ENCODE measurements at places on chromosomes 1 and 21. TPM values are rescaled to one million over a fixed set of nuclear protein-coding genes. Genes with fewer than 3 reads are reported as not detected.
A peak's percentile ranks its signal among the peaks of the same experiment; 100 is the strongest.

GRCh38 chr21:41926117-41926806 is 27.6 kb downstream of the C2CD2 start:
- H3K36me3 ChIP-seq: no peaks in the 10 kb centered on the region
- DNase-seq: peak; percentile 39
- H3K4me1 ChIP-seq: peaks cover 52% of the 10 kb centered on the region
- no peaks in the 10 kb centered on the region for H3K27me3 ChIP-seq
- peak overlapping the region; percentile 86 for H3K27ac ChIP-seq
- peak overlapping the region; percentile 87 for H3K4me3 ChIP-seq

GRCh38 chr1:87702455-87702854 is 373.8 kb downstream of the LMO4 start:
- no peak for DNase-seq
- H3K27me3 ChIP-seq: no peaks in the 10 kb centered on the region
- no peak overlapping the region for H3K27ac ChIP-seq
- no peaks in the 10 kb centered on the region for H3K4me1 ChIP-seq

GRCh38 chr1:28235755-28236655 is at the start of gene ATP5IF1:
Gene ATP5IF1 (plus strand): TSS chr1:28236124. CDS start chr1:28236184, 60 bp downstream.
- H3K27me3 ChIP-seq: no peaks in the 10 kb centered on the region
- peak; percentile 96 for DNase-seq
- H3K4me1 ChIP-seq: peaks cover 25% of the 10 kb centered on the region
- peaks cover 10% of the 10 kb centered on the region for H3K36me3 ChIP-seq
- H3K4me3 ChIP-seq: no peak within 1 kb of the TSS

DNA sequence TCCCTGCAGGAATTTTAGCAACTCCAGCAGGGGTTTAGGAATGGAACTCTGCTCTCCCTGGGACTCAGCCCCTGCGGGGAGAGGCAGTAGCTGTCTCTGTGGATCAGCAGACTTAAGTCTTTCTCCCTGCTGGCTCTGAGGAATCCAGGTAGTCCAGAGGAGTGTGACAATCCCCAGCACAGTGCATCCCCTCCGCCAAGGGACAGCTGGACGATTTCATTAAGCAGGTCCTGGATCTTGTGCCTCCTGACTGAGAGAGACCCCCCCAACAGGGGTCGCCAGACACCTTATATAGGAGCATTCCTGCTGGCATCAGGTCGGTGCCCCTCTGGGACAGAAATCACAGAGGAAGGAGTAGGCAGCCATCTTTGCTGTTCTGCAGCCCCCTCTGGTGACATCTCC is 30.6 kb downstream of the AKT3 start:
- no peak for DNase-seq
- H3K36me3 ChIP-seq: peaks cover 62% of the 10 kb centered on the region
- H3K27ac ChIP-seq: no peak overlapping the region
- no peaks in the 10 kb centered on the region for H3K4me1 ChIP-seq
- H3K27me3 ChIP-seq: no peaks in the 10 kb centered on the region
- no peak overlapping the region for H3K4me3 ChIP-seq

DNA sequence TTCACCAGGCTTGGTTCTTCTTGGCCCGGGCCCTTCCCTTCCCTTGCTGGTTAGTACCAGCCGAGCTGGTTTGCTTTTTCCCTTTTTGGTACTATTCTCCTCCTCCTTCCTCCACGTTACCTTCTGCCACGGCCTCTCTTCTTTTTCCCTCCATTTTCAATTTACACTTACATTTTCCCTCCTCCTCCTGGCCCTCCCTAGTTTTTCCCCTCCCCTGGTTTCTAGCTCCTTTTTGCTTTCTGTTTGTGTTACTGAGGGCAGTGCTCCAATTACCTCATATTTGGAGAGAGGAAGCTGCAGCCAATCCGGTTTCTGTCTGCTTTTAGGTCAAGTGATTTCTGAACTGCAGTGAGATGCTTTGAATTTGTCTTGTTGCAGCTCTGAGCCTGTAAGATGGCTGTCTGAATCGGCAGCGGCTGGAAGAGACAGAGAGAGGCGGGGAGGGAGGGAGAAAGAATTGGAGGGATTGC is 63.7 kb downstream of the MACF1 start:
- peak; percentile 32 for DNase-seq
- H3K4me3 ChIP-seq: peak overlapping the region; percentile 55
- peaks cover 34% of the 10 kb centered on the region for H3K36me3 ChIP-seq
- no peaks in the 10 kb centered on the region for H3K27me3 ChIP-seq

- no peaks in the 10 kb centered on the region for H3K4me1 ChIP-seq
- H3K27me3 ChIP-seq: no peaks in the 10 kb centered on the region
- H3K36me3 ChIP-seq: no peaks in the 10 kb centered on the region
- no peak overlapping the region for H3K4me3 ChIP-seq
- H3K27ac ChIP-seq: no peak overlapping the region
Measured at GRCh38 chr21:30306884-30307283, 13.2 kb downstream of the KRTAP26-1 start.

GRCh38 chr1:116346943-116347673 is 25.9 kb upstream of the ATP1A1 start:
- no peaks in the 10 kb centered on the region for H3K36me3 ChIP-seq
- DNase-seq: no peak
- H3K4me3 ChIP-seq: no peak overlapping the region
- H3K27ac ChIP-seq: no peak overlapping the region
- peaks cover 14% of the 10 kb centered on the region for H3K4me1 ChIP-seq
- H3K27me3 ChIP-seq: no peaks in the 10 kb centered on the region

DNA sequence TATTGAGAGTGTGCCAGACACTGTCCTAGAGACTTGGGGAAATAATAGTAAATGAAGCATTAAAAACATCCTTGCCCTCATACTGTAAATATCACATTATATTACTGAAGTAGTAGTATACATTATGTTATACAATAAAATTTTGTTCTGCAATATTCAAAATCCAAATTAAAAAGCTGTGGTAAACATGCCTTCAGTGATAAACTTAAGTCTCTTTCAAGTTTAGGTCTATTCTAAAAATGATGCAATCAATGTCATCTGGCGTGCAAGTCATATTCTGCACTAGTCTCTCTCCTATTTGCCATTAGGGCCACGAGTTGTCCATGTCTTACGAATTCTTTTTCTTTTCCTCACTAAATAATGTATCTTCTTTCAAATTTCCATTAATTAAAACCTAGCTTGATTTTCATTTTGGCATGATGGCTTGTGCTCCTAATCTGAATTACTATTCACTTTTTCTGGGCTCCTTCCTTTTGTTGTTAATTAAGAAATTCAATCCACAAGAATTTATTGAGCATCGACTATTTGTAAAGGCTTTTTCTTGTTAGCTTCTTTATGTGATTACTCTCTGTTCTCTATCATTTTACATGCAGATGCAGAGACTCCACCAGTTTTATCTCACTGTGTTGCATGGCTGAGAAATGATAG is 130.7 kb downstream of the COQ8A start:
- H3K4me1 ChIP-seq: peaks cover 5% of the 10 kb centered on the region
- no peak overlapping the region for H3K27ac ChIP-seq
- H3K4me3 ChIP-seq: no peak overlapping the region
- H3K27me3 ChIP-seq: peaks cover 6% of the 10 kb centered on the region

- peaks cover 2% of the 10 kb centered on the region for H3K4me1 ChIP-seq
- no peak for DNase-seq
- H3K27ac ChIP-seq: no peak overlapping the region
- H3K4me3 ChIP-seq: no peak overlapping the region
- H3K27me3 ChIP-seq: no peaks in the 10 kb centered on the region
Measured at GRCh38 chr1:39759436-39759726, 11.8 kb downstream of the OXCT2 start.

GRCh38 chr1:107135463-107135862 is 5.4 kb upstream of the NTNG1 start:
- H3K27me3 ChIP-seq: peaks cover 27% of the 10 kb centered on the region
- H3K4me3 ChIP-seq: no peak overlapping the region
- peaks cover 10% of the 10 kb centered on the region for H3K4me1 ChIP-seq
- H3K27ac ChIP-seq: no peak overlapping the region
- H3K36me3 ChIP-seq: no peaks in the 10 kb centered on the region

DNA sequence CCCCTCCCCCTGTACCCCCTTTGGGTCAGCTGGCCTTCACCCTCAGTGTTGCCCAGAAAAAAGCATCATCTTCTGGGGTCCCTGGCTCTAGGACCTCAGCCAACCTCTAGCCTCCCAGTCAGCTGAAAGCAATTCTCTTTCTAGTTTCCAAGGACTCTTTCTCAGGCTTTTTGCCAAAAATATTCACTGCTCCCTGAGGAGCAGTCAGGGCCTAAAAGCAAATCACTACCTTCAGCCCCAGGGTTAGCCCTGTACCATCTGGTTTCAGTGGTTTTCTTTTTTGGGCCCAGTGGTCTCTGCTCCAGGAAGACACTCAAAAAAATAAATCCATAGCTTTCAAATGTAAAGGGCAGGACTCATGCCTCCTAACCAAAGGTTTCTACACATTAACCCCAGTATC is 3.1 kb upstream of the LMOD1 start:
- H3K36me3 ChIP-seq: no peaks in the 10 kb centered on the region
- DNase-seq: no peak
- no peak overlapping the region for H3K27ac ChIP-seq
- peaks cover 41% of the 10 kb centered on the region for H3K27me3 ChIP-seq
- H3K4me1 ChIP-seq: peaks cover 11% of the 10 kb centered on the region
- H3K4me3 ChIP-seq: no peak overlapping the region

- H3K36me3 ChIP-seq: no peaks in the 10 kb centered on the region
- no peak overlapping the region for H3K4me3 ChIP-seq
- DNase-seq: peak; percentile 25
- no peaks in the 10 kb centered on the region for H3K27me3 ChIP-seq
- no peak overlapping the region for H3K27ac ChIP-seq
- H3K4me1 ChIP-seq: peaks cover 3% of the 10 kb centered on the region
Measured at GRCh38 chr1:44237721-44238457, 24.6 kb downstream of the DMAP1 start.

GRCh38 chr1:151774256-151774922 is 11.1 kb upstream of the MRPL9 start:
- H3K27ac ChIP-seq: no peak overlapping the region
- no peaks in the 10 kb centered on the region for H3K4me1 ChIP-seq
- no peak for DNase-seq

GRCh38 chr1:52436817-52437216 is 32.4 kb downstream of the PRPF38A start:
- no peak overlapping the region for H3K27ac ChIP-seq
- no peak overlapping the region for H3K4me3 ChIP-seq
- H3K27me3 ChIP-seq: no peaks in the 10 kb centered on the region
- DNase-seq: no peak
- peaks cover 40% of the 10 kb centered on the region for H3K36me3 ChIP-seq
- H3K4me1 ChIP-seq: peaks cover 1% of the 10 kb centered on the region

DNA sequence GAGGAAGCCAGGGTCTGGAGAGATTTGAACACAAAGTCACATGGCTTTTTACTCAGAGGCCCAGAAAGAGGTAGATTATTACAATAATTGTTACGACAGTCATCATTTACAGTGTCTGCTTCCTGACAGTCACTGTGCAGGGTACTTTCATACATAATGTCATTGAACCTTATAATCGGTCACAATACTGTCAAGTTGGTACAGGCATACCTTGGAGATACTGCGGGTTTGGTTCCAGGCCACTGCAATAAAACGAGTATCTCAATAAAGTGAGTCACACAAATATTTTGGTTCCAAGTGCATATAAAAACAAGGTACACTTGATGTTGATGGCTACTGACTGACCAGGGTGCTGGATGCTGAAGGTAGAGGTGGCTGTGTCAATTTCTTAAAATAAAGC is 112.6 kb downstream of the NOS1AP start:
- no peaks in the 10 kb centered on the region for H3K4me1 ChIP-seq
- DNase-seq: no peak
- H3K27me3 ChIP-seq: no peaks in the 10 kb centered on the region
- no peak overlapping the region for H3K27ac ChIP-seq

DNA sequence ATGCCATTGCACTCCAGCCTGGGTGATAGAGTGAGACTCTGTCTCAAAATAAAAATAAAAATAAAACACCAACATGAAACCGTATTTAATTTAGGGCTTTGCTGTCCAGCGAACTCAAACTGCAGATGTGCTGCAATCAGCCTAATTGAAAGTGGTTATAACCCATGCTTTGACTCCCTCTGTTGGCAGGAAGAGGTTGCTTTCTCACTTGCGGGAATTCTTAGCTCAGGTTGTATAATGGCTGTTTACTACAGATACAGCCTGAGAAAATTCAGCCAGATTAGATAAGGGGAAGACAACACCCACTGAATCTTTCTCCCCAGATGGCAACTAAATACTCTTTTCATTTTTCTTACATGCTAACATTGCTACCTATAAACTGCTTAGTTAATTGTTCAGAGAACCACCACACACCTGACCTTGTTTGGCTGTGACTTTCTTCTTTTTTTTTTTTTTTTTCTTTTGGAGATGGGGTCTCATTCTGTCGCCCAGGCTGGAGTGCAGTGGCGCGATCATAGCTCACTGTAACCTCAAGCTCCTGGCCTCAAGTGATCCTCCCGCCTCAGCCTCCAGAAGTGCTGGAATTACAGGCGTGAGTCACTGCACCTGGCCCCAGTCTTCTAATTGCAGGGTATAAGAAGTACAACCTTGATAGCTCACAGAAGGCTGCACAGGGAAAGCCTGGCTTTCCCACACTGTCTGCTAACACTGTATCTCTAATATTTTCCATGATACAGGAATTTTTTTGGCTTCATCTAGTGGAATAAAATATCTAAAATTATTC is 34.6 kb downstream of the DNTTIP2 start:
- peak; percentile 45 for DNase-seq
- H3K36me3 ChIP-seq: peaks cover 8% of the 10 kb centered on the region
- H3K4me3 ChIP-seq: no peak overlapping the region
- H3K27ac ChIP-seq: no peak overlapping the region

DNA sequence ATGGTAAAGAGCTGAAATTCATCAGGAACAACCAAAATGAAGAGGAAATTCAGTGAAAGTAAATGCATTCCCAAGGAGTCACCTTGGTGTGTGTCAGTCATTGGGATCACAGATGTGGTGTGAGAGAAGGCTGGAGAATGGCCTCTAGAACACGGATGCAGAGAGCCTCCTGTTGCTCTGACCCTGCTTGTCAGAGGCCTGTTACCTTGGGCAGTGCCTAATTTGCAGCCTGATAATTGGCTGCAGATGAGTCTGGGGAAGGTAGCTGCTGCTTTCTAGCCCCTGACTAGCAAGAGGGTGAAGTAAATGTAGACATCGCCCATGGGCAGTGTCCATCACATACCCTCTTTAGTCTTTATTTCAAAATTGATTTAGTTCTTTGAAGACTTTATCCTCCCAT is 3.3 kb downstream of the GCSAML start:
- peaks cover 3% of the 10 kb centered on the region for H3K27me3 ChIP-seq
- H3K4me1 ChIP-seq: no peaks in the 10 kb centered on the region
- no peak for DNase-seq
- no peaks in the 10 kb centered on the region for H3K36me3 ChIP-seq
- no peak overlapping the region for H3K4me3 ChIP-seq

Gene CACNA1E
- total RNA-seq: not detected

Gene SLC1A7
- not detected for total RNA-seq

Gene TCHH
- 0.05 TPM for total RNA-seq

Gene CD48
- total RNA-seq: 403 TPM

Gene TEX38
- not detected for total RNA-seq

Gene CD247
- total RNA-seq: 239 TPM

Gene PCP4L1
- not detected for total RNA-seq

Gene CMPK1
- total RNA-seq: 106 TPM

Gene DMBX1
- 0.38 TPM for total RNA-seq

Gene GPR157
- total RNA-seq: 3.5 TPM

Gene XKR8
- 7.9 TPM for total RNA-seq

Gene ZBTB17
- total RNA-seq: 43.8 TPM

Gene AVPR1B
- total RNA-seq: not detected
